Germinal center (tissue), 1 donor: ENCODE measurements at places on chromosomes 1 and 21.

- no peak for DNase-seq
Measured at GRCh38 chr1:12748778-12749355, 2.9 kb downstream of the CFAP107 start.

DNA sequence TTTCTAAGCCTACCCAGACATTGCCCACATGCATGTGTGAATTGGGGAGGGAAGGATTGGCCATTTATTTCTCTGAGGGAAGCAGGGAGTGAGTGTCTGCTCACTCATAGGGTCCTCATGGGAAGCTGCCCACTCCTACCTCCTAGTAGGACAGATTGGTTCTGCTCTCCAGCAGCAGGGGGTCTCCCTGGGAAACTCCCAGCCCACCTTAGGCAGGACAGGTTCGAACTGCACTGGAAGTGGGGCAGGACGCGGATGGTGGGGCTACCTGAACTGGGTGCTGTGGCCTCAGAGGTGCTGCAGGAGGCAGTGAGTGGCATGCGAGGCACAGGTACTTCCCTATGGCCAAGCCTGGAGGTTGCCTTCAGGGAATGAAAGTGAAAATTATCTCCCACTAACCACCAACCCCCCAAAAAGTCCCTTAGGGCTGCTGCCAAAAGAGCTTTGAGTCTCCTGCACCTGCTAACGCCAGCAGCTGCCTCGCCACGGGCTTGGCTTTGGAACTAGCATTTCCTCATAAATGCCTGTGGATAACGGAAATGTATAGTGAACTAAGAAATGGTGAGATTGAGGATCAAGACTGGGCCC lies 157.0 kb upstream of the COA6 start:
- no peak for DNase-seq

DNA sequence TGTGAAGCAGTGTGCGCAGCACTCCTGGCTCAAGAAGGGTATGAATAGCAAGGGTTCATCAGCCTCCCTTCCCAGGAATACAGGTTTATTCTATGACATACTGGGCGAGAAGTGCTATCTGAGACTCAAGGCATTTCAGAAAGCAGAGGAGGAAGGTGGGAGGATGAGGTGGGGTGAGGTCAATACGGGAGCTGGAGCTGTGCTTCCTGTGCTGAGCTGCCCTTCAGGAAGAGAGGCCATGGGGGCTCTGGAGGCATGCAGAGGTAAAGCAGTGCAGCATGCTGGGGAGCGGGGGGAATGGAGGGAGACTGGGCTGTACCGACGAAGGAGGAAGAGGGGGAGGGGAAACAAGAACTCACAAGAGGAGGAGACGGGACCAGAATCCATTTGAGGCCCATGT lies 717.6 kb downstream of the PTPRU start:
- DNase-seq, result no peak

- no peak for DNase-seq
Measured at GRCh38 chr1:87143413-87144135, 185.1 kb upstream of the LMO4 start.

GRCh38 chr21:36186081-36186480 lies 29.5 kb downstream of the DOP1B start:
- DNase-seq, result no peak

GRCh38 chr21:39161064-39161463 lies 22.2 kb downstream of the PSMG1 start:
- DNase-seq, result no peak

DNA sequence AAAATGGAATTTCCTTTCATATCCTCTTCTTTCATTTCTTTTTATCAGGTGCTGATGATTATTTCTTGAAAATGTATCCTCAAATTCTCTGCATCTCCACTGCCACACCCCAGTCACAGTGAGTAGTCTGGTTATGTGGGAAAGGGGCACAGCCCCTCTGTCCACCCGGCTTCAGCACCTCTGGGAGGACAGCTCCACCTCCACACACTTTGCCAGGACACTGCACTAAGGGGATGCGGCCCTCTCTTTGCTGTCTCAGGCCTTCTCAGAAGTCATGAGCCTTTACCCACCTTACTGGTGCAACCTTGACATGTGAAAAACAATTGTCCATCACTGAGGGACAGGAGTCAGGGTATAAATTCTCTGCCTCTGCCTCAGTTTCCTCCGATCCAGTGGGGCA lies 433.1 kb downstream of the PCP4 start:
- DNase-seq, result no peak

DNA sequence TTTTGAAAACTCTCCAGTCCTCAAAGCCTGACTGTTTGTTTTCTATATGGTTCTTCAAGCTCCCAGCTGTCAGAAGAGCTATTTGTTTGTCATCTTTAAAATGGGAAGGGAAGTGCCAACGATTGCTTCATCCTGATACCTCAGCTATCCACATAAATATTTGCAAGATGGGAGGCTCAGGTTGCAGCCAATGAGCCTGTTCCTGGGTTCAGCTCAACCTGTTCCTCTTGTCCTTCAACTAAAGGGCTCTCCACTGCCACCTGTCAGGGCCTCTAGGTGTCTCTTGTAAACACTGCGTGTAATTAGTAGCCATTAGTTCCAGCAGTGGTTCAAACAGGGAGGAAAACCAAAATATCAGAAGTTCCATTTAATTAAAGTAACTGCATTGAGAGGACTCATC lies 445.1 kb downstream of the AJAP1 start:
- DNase-seq, result no peak
